ENCODE measurements at places on chromosomes 11 and 22.

GRCh38 chr22:25235547-25236290, 16.3 kb downstream of the CRYBB2 start:
- peak; percentile 67 for DNase-seq

- no peak for DNase-seq
Observed at GRCh38 chr22:30743257-30744020, 48.8 kb downstream of the OSBP2 start.

DNA sequence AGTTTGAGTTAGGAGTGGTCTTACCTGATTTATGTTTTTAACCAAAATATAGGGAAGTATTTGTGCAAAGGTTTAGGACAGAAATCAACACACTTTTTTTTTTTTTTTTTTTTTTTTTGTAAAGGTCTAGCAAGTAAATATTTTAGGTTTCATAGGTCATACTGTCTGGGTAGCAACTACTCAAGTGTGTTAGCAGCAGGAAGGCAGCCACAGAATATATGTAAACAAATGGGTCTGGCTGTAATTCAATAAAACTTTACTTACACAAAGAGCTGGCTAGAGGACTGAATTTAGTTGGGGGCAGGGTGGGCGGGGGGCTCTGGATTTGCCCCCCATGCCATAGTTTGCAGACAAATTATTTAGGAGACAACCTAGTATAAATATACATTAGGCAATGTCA, 510.4 kb downstream of the NELL1 start:
- DNase-seq, result no peak

DNA sequence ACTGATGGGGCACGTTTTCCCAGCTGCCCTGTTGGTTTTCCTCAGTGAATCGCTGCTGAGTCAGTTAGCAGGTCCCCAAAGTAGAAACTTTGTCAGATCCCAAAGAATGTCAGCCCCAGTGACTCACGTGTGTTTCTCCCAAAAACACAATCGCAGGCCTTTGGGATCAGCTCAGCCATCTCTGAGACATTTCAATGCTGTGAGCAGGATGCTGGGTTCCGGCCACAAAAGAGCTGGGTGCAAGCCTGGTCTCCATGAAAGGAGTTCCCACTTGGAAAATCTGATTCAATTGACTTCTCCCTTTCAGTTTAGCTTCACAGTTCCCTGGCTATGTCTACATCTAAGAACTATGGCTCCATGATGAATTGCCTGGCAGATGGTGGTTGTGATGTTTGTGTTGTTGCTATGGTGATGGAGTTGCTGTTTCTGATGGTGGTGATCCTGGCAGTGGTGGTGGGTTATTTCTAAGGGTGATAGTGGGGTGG, 28.0 kb downstream of the MYEOV start:
- no peak for DNase-seq

DNA sequence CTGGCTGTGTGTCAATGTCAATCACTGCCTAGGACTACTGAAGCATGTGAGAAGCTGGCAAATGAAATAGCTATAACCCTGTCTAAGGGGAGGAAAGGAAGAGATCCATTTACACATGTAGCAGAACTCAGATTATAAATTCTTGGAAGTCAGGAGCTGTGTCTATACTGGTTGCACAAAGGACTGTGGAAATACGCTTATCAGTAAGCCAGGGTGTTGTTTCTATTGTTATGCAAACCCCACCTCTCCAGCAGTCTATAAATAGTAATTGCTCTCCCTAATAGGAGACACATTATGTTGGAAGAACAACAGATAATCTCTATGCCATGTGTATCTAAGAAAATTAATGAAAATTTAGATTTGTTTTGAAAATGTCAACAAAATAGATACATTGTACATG, 693.4 kb upstream of the CCDC90B start:
- DNase-seq, result no peak

DNA sequence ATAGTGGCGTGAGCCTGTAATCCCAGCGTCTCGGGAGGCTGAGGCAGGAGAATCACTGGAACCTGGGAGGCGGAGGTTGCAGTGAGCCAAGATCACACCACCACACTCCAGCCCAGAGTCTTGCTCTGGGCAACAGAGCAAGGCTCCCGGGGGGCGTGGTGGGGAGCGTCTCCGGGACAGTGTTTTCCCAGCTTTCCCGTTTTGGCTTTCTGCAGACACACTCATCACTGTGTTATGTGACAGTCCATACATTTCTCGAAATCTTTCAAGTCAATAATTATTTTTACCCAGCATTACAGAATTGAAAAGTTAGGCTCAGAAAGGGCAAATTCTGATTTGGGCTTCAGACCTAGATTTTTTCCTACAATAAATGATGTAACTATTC, 31.7 kb downstream of the NEAT1 start:
- no peak for DNase-seq

DNA sequence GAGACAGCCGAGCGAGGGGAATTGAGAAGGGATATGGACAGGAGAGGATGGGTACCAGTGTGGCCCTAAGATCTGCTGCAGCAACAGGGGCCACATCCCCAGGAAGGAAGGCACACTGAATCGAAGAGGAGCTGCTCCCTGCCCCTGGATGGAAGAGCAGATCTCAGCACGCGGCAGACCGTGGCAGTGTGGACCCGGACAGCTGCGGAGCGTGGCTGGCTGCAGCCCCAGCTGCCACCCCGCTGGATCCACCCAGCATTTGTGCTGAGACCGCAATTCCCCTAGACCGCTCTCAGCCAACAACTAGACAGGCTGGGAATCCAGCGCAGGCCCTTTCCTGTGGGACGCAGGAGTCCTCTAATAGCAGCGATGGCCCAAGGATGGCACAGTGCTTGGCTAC, 94.7 kb downstream of the NECTIN1 start:
- no peak for DNase-seq

GRCh38 chr11:35845860-35846259, 98.0 kb upstream of the LDLRAD3 start:
- DNase-seq, result no peak

- peak; percentile 11 for DNase-seq
Observed at GRCh38 chr11:17230867-17231851, 23.4 kb upstream of the PIK3C2A start.

- no peak for DNase-seq
Observed at GRCh38 chr11:95365348-95365747, 134.3 kb upstream of the SESN3 start.

DNA sequence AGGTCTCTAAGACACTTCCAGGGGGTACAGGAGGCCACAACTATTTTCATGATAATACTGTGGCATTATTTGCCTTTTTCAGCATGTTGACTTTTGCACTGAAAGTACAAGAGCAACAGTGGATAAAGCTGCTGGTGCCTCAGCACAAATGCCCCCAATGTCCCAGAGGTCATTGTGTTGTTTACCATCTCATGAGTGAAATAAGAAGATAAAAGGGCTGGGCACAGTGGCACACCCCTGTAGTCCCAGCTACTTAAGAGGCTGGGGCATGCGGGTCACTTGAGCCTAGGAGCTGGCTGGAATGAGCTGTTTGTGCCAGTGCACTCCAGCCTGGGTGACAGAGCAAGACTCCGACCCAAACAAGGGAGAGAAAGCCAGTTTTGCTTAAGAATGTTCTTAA, 72.6 kb upstream of the RAB1B start:
- DNase-seq, result no peak

- DNase-seq, result no peak
Observed at GRCh38 chr11:34274712-34275398, 83.0 kb downstream of the ABTB2 start.

DNA sequence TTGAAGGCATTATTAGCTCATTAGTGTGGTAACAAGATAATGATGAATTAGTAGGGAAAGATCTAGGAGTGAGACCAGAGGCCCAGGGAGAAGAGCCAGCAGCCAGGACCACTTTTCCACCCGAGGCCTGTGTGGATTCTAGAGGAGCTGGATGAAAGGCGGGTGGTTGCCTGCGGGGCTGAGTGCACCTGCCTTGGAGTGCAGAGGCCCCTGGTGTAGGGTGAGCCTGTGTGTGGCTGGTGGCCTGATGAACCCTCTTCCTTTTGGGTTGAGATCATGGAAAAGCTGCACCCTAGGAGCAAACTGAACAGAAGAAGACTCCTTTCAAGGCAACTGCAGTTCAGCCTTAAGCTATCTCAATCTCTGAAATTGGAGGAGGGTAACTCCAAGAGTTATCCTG, 5.9 kb upstream of the TP53AIP1 start:
- DNase-seq, result no peak

DNA sequence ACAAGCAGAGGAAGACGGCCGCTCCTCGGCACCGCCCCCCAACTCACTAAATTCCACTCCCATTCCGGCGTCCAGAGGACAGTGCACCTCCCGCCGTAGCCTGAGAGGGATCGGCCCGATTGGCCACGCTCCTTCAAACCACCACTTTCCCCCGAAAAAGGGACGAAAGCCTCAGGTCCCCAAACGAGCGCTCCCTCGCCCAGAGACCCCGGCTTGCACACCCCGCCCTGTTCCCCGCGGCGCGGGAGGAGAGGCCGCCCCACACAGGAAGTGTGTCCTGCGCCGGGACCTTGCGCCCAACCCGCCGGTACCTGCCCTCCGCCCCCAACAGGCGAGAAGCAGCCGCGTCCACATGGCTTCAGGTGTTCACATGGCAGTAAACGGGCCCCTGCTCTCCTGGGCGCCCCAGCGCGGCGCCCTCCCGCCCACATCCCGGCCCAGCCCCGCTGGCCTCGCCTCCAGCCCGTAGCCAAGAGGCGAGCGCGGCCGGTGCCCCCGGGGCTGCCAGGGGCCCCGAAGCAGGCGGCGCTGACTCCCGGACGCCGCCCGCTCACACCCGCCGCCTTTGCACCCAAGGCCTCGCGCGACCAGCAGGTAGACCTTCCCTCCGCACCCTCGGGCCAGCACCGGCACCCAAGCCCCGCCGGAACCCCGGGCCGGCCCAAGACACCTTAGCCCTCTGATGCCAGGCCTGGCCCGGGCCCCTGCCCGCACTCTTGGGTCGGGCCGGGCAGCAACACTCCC, 849 bp downstream of the TCF20 start:
- DNase-seq, result peak; percentile 62

GRCh38 chr11:115617767-115618166, 113.6 kb upstream of the CADM1 start:
- no peak for DNase-seq

GRCh38 chr11:12069066-12069676, 41.2 kb upstream of the MICAL2 start:
- DNase-seq, result no peak

GRCh38 chr11:113370634-113371033, 16.9 kb upstream of the ANKK1 start:
- no peak for DNase-seq

GRCh38 chr11:73296501-73297230, 11.4 kb upstream of the ARHGEF17 start:
- no peak for DNase-seq

- DNase-seq, result no peak
Observed at GRCh38 chr11:576811-577610, 741 bp downstream of the PHRF1 start.

DNA sequence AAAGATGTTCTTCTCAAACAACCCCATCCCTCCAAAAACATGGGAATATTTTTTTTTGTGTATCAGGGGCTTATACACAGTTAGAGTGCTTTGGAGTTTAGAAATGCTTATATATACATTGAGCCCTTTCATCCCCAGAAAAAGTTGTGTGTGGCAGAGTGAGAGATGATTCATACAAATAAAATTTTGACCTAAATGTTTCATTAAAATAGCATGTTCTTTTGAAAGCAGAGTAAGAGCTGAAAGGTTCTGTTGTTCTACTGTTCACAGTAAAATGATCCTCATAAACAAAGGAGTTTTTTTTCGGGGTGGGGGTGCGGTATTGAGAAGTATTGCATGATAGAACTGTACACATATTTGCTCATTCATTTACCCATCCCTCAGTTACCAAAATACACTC, 512.4 kb downstream of the DLG2 start:
- no peak for DNase-seq

DNA sequence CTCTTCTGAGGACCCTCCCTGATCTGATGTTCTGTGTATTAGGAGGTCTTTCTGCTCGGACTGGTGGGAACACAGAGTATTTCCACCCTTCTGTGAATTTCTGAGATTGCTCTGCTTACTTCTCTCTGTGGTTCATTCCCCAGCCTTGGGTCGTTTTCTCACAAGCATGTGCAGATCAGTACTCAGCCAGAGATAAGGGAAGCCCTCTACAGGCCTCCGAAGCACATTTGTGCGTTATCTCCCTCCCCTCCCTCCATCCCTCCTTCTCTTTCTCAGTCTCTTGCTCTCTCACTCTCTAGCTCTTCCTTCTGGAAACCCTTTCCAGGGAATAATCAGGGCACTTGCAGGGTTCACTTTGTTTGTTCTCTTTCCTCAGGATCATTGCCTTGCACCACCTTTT, 35.2 kb upstream of the TUB start:
- no peak for DNase-seq

DNA sequence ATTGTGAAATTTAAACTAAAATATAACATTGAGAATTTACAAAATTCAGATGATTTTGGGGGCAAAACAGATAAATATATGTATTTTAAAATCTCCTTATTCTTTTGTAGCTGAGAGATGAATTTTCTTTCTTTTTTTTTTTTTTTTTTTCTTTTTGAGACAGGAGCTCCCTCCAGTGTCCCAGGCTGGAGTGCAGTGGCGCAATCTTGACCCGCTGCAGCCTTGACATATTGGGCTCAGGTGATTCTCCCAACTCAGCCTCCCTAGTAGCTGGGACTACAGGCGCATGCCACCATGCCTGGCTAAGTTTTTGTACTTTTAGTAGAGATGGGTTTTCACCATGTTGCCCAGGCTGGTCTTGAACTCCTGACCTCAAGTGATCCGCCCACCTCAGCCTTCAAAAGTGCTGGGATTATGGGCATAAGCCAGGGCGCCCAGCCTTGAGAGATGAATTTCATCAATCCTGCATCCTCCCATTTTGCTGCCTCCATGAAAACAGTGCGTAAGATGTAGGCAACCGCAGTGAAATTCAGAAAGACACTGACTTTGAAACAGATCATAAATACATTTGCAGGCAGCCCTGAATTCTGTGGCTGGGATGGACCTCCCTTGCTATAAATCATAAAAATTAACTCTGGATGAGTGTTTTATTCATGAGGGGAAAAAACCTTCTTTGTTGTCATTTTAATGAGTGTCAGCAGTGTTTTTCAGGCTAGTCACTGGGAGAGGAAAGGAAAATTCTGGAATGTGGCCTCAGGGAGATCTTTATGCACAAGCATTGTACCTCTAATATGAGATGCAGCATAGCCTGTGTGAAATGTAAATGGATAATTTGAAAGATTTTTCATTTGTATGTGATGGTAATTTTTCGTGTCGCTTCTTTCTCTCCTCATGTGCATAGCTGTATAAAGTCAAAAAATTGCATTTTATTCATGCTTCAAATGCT, 14.4 kb downstream of the ELMOD1 start:
- DNase-seq, result no peak

- no peak for DNase-seq
Observed at GRCh38 chr11:62546244-62546928, at the start of gene AHNAK. Gene AHNAK (minus strand): TSS chr11:62546806. CDS start chr11:62536098, 10,708 bp downstream.

DNA sequence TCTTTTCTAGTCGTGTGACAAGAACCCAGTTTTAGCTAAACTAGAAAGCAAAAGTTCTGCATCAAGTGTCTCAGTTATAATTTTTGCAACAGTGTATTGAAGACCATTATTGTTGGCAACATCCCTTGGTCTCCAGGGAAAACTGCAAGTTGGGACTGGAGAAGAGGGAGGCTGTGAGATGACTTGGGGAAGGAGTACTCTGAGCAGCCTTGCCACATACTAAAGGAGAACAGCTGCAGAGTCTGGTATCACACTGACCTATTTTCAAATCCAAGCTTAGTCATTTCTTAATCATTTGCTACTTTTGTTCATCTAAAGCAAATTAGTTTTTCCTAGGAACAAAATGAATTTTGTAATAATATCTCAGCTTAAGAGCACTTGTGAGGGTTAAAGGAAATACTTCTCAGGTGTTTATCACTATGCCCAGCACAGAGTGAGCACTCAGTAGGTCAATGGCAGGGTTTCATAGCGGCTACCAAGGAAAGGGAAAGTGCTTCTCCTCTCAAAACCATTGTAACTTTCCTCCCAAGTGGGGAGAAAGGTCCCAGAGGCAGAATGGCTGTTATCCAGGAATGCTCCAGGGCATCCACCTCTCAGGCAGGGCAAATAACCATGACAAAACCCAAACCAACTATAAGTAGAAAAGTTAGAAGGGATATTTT, 247.1 kb downstream of the C11orf87 start:
- no peak for DNase-seq
